ENCODE measurements at places on chromosomes 6 and 20.

DNA sequence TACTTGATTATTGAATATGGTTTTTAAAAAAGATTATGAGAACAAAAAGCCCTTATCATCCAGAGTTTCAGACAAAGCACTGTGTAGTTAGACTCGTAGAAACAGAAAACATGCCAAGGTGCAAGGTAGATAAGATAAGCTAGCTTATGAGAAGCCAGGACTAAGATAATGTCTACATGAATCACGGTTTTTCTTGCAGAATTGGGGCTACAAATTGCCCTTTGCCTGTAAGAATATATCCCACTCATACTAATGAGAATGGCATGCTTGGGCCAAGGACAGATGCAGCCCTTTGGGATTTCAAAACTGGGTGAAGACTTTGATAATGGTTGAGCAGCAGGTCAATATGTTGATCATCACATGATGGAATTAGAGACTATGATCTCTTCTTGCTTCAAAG lies 165.3 kb upstream of the PREP start:
- DNase-seq: no peak

DNA sequence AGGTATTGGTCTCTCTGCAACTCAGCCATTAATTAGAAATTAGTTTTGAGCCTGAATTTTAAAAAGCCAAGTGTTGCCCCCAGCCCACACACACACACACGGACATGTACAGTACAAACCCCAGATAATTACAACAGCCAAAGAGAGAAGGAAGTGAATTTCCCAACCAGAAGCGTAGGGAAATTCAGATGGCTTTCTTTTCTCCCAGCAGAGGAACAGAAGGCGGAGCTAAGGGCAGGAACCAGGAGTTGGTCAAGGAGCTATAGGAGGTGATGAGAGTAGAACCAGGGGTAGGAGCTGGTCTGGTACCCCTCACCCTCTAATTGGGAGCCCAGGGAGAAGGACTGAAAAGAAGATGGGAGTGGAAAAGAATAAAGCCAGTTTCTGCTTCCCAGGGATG lies 3.9 kb upstream of the ZBTB9 start:
- peak; percentile 80 for DNase-seq

DNA sequence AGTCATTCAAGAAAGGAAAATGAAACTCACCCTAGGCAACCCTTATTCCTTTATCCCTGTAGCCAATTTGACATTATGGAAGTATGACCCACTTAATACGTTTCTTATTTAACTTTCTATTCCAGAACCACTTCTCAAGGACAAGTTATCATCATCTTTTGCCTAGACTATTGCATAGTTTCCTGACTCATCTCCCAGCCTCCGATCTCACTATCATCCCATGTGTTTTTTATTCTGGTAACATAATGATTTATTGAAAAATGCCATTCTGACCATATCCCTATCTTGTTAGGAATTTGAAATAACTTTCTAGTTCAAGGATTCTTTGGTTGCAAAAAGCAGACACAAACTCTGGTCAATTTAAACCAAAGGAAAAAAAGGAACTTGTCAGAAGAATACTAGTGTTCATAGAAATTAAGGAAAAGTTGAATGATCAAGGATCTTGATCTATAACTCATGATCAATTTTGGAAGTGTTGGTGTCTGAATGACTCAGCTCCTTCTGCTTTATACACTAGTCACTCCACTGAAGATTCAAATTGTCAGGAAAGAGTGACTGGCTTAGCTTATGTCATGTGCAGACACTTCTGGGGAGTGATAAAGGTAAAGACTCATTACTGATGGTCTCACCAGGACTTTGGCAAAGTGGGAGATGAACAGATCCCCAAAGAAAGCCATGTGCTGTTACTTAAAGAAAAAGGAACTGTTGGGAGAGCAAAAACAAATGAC lies 8.5 kb upstream of the TINAG start:
- DNase-seq: no peak

GRCh38 chr6:81485395-81485794 lies 267.1 kb downstream of the TENT5A start:
- DNase-seq: no peak

- DNase-seq: no peak
Observed at GRCh38 chr6:152979116-152979515, 3.7 kb downstream of the FBXO5 start.

DNA sequence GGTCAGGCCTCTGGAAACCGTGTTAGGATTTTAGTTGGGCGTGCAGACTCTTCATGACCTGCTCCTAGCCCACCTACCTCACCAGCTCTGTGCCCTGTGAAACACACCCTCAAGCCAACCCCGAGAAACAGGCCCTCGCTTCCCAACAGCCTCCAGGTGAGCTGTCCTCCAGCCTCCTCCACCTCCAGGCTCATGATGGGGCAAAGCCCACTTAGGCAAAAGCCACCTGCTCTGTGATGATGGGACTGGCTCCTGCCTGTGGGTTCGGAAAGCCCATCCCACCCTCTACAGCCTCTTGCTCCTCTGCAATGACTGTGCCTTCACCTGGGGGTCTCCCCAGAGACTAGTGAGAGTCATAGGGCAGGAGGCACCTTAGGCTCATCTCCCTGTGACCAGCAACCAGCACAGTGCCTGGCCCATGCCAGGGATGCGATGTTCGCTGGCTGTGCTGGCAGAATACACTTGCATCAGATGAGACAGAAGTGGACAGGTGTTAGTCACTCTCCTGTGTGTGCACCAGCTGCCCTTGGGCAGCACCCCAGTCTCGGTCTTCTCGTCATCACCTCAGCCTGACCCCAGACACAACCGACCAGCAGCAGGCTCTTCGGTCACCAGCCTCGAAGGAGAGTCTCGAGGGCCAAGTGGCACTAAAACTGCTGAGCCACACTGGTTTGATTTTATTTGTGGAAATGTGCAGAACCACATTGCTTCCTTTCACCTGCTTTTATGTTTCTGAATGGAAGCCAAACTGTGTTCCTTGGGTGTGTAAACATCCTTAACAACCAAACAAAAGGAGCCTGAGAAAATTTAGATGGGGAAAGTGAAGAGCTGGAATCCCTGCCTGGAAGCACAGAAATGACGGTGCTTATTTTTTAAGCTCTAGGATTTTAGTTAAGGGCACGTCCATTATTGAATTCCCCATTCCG lies 10.7 kb downstream of the PXDC1 start:
- DNase-seq: no peak

DNA sequence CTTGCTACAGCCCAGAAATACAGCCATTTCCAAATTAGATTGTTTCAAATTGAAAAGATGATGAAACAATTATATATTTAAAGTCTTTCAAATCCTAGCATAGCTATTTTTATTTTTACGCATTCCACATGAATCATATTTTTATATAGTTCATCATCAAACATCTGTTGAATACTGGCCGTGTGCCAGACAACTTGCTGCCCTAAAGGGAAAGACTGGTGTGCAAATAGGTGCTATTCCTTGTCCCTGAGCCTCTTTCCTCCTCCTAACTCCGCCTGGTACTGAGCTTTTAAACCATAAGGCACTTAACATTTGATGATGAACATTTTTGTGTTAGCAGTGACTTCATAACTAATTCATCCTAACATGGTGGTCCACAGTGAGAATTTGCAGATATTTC lies 18.7 kb upstream of the PLCG1 start:
- DNase-seq: no peak

DNA sequence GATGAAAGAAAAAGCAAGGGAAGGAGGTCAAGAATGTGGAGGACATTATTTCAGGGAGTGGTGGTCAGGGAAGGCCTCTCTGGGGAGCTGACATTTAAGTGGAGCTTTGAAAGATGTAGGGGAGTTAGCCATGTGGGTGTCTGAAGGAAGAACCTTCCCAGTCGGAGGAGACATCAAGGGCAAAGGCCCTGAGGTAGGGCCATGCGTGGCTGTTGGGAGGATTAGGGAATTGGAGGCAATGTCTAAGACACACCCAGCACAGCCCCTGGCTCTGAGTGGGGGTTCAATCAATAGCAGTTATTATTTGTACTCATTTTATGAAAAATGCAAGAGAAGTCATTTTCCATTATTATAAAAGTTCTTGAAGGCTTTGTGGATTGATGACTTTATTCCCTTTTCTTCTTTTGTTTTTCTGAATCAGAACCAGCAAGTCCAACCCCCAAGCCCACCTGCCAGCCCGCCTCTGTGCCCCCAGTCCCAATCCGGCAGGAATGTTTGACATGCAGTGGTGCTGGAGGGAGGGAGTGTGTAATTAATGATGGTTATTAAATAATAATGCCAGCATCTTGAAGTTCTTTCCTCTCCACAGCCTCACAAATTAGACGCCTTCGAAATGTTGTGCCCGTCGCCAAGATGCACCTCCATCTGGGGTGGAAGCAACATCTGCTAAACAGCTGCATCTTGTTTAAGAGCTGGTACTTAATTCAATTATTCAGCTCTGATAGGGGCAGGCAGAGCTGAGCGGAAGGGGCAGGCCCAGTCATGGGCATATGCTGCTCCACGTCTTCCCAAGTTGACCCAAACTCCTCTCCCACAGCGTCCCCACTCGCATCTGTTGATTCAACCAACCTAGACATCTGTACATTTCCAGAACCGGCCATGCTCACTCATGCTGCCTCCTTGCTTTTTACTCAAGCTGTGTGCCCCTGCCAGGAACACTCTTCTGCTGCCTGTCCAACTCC lies 81.3 kb upstream of the SIRPA start:
- DNase-seq: no peak

DNA sequence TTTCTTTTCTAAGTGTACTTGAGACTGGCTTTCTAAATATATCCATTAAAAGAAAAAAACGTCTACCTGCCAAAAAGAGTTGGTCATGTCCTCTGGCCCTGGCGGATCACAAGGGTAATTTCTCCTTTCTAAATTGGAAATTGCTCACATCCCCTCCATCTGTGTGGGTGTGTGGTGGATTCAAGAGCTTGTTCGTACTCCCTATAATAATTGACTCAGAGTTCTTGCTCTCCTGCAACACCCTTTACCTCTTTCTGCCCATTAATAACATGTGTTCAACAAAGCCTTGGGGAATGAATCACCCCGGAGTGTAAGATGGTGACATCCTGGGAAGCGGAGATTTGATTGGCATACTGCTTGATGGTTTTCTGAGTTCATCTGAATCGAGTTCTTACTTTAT lies 263.8 kb downstream of the ALDH8A1 start:
- peak; percentile 12 for DNase-seq

- DNase-seq: peak; percentile 91
Observed at GRCh38 chr6:36627801-36628246, 33.7 kb downstream of the SRSF3 start.
